ENCODE measurements at places on chromosomes 16 and 17.

DNA sequence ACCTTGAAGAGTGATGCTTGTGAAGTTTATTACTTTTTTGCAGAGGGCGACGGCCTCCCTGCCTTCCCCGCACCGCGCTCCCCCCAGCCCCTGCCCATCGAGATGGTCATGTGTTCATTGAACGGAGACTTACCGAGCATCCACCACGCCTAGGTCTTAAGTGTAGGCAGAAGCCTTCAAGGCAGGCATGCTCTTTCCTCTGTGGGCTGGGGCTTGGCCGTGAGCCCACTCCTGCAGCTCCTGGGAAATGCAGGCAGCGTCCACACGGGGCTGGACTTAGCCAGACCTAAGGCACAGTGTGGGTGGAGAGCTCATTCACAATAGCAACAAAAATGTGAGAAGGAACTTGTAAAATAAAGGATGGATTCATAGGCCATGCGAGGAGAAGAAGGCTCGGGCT is 19.2 kb downstream of the RNF213 start:
- no peak for DNase-seq

GRCh38 chr16:89189358-89190025 is 10.8 kb downstream of the SLC22A31 start:
- peak; percentile 15 for DNase-seq

DNA sequence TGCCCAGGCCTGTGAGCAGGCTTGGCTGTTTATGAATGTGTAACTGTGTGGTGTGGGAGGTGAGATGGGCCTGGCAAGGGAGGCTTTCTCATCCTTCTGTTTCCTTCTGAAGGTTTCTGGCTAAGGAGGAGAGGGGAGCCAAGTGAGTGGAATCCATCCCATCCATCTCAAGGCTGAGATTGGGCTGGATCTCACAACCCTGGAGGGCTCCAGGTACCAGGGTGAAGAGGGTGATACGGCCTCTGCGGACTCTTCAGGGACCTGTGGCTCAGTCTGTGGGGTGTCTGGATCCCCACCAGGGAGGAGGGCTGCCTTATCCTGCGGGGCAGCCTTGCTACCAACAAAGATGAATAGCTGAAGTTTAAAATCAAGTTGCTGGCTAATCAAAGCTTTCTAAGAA is 7.0 kb downstream of the ZNF629 start:
- DNase-seq, result no peak

DNA sequence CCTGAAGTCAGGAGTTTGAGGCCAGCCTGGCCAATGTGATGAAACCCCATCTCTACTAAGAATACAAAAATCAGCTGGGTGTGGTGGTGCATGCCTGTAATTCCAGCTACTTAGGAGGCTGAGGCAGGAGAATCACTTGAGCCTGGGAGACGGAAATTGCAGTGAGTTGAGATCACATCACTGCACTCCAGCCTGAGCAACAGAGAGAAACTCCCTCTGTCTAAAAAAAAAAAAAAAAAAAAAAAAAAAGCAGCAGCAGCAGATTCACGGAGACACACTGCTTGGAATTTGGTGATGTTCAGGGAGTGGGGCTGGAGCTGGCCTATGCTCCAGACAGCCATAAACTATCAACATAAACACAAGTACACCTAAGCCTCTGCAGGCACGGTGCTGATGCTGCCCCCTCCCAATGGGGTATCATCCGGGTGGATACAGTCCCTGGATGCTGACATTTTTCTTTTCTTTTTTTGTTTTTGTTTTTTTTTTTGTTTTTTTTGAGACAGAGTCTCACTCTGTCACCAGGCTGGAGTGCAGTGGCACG is 39.6 kb upstream of the RHOT1 start:
- no peak for DNase-seq

DNA sequence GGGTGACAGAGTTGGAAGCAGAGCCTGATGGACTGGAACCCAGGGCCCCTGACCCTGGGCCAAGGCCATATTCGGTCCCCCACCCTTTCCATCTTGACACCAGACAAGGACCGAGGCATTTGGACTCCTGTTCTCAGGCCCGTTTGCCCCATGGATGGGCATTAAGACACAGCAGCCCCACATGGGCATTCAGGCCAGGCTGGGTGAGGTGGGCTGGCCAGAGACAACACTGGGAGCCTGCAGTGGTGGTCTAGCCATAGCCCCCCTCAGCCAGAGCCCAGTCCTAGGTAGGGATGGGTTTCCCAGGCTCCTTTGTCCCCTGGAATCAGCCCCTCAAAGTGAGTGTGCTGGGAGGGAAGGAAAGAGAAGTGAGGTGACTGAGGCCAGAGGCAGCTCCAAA is 1.6 kb downstream of the PDK2 start:
- DNase-seq, result no peak

DNA sequence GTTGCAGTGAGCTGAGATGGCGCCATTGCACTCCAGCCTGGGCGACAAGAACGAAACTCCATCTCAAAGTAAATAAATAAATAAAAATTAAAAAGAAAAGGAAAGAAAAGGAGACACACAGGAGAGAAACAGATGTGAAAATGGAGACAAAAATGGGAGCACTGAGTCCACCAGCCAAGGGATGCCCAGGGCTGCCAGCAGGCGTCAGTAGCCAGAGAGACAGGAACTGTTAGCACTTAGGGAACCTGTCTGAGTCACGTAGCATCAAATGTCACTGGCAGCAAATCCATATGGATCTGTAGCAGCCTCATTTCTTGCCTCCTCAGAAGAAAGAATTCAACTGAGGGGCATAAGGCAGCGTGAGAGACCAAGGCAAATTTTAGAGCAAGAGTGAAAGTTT is 79.7 kb downstream of the CYLD start:
- DNase-seq, result no peak

Measured in H9 (cell line).